Neural crest cell (in vitro differentiated cells): ENCODE measurements at places on chromosomes 11 and 22. TPM values are rescaled to one million over a fixed set of nuclear protein-coding genes. Genes with fewer than 3 reads are reported as not detected.

- H3K27me3 ChIP-seq, result no peaks in the 10 kb centered on the region
- H3K27ac ChIP-seq, result no peak overlapping the region
- no peak overlapping the region for H3K4me3 ChIP-seq
- DNase-seq, result no peak
Observed at GRCh38 chr22:39445678-39446077, 11.1 kb upstream of the MGAT3 start.

DNA sequence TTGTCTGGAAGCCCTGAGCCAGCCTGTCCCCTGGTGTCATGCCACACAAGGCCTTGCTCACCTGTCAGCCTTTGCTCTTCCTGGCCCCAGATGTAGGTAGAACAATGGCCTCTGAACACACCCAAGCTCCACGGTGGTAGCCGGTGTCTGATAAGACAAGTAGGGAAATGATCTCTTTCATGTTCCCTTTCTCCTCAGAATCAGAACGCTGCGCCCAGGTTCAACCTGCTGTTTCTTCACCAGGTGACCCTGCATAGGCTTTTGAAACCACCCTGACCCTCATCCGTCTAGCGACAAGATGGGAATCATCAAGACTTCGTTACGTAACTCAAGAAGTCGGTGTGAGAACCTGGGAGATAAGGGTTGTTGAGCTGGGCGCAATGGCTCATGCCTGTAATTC is 28.7 kb upstream of the YWHAH start:
- H3K36me3 ChIP-seq, result no peaks in the 10 kb centered on the region
- H3K27ac ChIP-seq, result no peak overlapping the region
- H3K4me3 ChIP-seq, result no peak overlapping the region
- no peak for DNase-seq
- no peaks in the 10 kb centered on the region for H3K27me3 ChIP-seq

- peak; percentile 25 for DNase-seq
- H3K27me3 ChIP-seq, result no peaks in the 10 kb centered on the region
Observed at GRCh38 chr11:26286472-26287066, 45.4 kb upstream of the ANO3 start.

GRCh38 chr22:30116362-30117117 is 36.3 kb downstream of the HORMAD2 start:
- H3K27ac ChIP-seq, result no peak overlapping the region
- no peaks in the 10 kb centered on the region for H3K36me3 ChIP-seq
- H3K27me3 ChIP-seq, result no peaks in the 10 kb centered on the region
- DNase-seq, result no peak
- H3K4me3 ChIP-seq, result no peak overlapping the region

DNA sequence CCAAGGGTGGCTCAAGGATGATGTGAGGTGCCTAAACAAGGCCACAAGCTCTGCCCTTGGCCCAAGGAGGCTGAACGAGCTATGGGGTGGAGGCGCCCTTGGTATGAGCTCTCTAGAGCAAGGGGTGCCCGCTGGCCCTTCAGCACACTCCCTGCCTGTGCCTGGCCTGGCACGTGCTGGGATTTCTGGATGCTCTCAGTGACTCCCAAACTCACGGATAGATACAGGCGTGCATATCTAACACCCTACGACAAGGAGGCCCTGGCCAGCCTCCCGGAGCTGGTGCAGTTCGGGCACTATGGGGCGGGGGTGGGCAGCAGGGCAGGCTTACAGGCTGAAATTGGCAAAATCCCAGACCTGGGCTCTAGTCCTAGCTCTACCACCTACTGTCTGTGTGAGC is 30.6 kb downstream of the SCUBE1 start:
- H3K27me3 ChIP-seq, result no peaks in the 10 kb centered on the region
- H3K27ac ChIP-seq, result no peak overlapping the region
- H3K36me3 ChIP-seq, result no peaks in the 10 kb centered on the region
- DNase-seq, result no peak

SMTNL1 gene
- total RNA-seq, result not detected in 2 replicates

WT1 gene
- total RNA-seq, result not detected in 2 replicates
